ENCODE measurements at places on chromosomes 2 and 18. TPM values are rescaled to one million over a fixed set of nuclear protein-coding genes. Genes with fewer than 3 reads are reported as not detected.

The HAAO gene
- 1.4 TPM for total RNA-seq

The CCDC85A gene
- 38.1 TPM for total RNA-seq

The LYPD6B gene
- total RNA-seq = 5.8 TPM

The DLGAP1 gene
- 47.3 TPM for total RNA-seq

The ADD2 gene
- 236 TPM for total RNA-seq

The GCC2 gene
- total RNA-seq = 49.1 TPM

The CXCR2 gene
- total RNA-seq = 0.23 TPM

The IL1RL1 gene
- total RNA-seq = 0.69 TPM

The ACADL gene
- 4.8 TPM for total RNA-seq

The GAL3ST2 gene
- 0.69 TPM for total RNA-seq

The HOXD10 gene
- total RNA-seq = not detected

The FAM110C gene
- total RNA-seq = 2.3 TPM

All from diencephalon (tissue), 1 donor.